ENCODE measurements at places on chromosomes 1 and 21. TPM values are rescaled to one million over a fixed set of nuclear protein-coding genes. Genes with fewer than 3 reads are reported as not detected.
A peak's percentile ranks its signal among the peaks of the same experiment; 100 is the strongest.

DNA sequence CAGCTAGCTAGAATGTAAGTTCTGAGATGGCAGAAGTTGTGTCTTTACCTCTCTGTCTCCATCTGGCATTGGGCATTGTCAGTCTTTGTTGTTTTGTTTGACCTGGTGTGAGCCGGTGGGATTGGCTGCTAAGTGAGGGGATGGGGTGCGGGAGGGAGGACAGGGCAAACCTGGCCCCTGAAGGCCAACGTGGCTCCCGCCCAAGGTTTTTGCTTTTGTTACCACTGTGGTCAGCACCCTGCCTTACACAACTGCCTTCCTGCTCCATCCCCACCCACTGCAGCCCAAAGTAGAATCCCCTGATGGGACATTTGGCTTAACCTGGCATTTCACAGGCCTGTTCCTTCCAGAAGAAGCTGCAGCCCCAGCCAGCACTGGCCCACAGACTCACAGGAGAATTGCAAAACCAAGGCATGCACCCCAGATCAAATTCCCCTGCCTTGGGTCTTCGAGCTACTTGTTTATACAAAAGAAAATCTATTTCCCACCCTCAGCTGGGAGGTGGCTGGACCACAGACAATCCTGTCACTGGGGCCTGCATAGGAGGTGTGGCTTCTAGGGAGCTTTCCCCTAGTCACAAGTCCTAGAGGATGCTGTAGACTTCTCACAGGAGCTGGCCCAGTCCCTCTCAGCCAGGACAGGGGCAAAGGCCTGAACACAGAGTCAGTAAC is 147.5 kb downstream of the TRABD2B start:
- peak; percentile 47 for DNase-seq

The NHLH1 gene
- polyA plus RNA-seq, result 0.16 TPM

The MASP2 gene
- polyA plus RNA-seq, result not detected

DNA sequence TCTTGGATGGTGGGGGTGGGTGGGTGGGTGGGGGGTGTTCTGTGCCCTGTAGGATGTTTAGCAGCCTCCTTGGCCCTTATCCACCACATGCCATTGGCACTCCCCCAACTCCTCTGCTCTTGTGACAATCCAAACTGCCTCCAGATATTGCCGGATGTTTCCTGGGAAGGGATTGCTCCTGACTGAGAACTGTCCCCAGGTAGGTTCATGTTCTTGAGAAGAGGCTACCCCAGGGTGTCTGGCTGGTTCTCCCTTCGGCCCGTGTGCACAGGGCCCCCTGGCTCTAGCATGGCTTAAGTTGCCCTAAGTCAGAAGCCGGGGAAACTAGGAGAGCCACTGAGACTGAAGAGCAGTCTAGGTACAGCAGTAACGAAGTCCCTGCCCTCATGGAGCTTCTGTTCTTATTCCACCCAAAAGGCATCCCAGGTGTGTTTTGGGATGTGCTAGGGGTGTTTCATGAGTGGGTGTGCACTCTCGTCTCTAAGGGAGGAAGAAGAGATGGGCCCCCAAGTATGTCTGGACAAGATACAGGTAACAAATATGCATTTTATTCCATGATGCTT is 19.8 kb upstream of the THRAP3 start:
- DNase-seq, result no peak

DNA sequence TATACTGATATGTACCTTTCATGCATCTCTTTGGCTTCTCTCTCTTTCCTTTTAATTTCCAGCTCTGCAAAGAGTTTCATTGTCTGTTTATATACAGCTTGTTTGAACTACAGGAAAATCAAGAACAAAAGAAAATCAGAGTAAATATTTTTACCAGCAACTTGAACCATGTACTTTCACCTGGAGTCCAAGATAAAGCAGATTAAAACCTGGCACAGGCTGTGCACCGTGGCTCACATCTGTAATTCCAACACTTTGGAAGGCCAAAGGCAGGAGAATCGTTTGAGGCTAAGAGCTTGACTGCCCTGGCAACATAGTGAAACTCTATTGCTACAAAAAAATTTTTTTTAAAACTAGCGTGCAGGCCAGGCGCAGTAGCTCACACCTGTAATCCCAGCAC is 27.6 kb downstream of the DNAJC8 start:
- DNase-seq, result no peak

The TAS1R1 gene
- polyA plus RNA-seq, result not detected

GRCh38 chr1:162856260-162856659 is 4.7 kb downstream of the CCDC190 start:
- DNase-seq, result no peak

GRCh38 chr1:53585565-53585964 is 126.4 kb downstream of the DMRTB1 start:
- no peak for DNase-seq

DNA sequence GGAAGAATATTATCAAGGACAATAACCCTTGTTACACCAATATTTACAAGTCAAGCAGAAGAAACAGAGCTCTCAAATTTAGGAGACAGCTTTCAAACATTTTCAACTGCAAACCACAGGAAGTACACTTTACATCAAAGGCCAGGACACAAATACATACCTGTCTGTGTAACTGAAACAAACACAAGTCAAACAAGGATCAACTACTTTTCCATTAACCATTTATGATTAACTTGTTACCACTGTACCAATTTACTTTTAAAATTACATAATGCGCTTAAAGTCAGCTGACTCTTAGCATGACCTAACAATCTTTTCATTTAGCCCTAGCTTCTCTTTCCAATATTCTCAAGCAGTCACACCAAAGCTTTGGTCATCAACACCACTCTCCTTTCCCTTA is 43.5 kb downstream of the TRIM33 start:
- no peak for DNase-seq

- no peak for DNase-seq
Measured at GRCh38 chr1:215273838-215274516, 191.4 kb downstream of the KCNK2 start.

The MYOC gene
- not detected for polyA plus RNA-seq

DNA sequence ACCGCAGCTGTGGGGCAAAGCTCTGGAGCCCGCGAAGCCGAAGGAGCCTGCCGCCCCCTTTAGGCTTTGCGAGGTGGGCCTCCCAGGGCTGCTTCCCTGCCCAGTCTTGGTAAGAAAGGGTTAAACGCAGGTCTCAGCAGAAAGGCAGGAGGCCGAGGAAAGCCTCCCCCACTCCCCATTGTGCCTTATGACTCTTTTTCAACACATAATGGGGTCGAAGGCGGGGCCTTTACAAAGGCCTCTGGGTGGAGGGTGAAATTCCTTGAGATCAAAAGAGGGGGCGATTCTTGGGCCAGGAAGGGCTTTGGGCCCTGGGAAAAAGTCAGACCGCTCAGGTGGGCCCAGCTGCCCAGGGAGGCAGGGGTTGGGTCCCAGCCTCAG is 880 bp downstream of the ALPL start:
- no peak for DNase-seq

The MRPL55 gene
- polyA plus RNA-seq, result 70.3 TPM

- no peak for DNase-seq
Measured at GRCh38 chr1:175463853-175464252, 271.3 kb upstream of the KIAA0040 start.

- DNase-seq, result no peak
Measured at GRCh38 chr1:188155261-188155660, 1326.5 kb downstream of the PLA2G4A start.

DNA sequence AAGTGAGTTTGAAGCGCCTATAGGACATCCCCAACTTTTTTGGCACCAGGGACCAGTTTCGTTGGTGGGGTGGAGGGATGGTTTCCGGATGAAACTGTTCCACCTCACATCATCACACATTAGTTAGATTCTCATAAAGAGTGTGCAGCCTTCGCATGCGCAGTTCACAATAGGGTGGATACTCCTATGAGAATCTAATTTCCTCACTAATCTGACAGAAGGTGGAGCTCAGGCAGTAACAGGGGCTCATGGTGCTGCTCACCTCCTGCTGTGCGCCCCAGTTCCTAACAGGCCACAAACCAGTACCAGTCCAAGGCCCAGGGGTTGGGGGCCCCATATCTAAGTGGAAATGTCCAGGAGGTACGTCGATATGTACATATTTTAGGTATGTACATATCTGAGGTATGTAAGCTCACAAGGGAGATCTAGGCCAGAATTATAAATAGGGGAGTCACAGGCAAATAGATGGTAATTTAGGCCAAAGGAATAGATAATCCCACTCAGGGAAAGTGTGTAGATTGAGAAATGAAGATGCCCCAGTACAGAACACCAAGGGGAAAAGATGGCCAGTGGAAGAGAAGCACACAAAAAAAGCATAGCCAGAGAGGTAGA is 27.5 kb upstream of the RASAL2 start:
- no peak for DNase-seq

GRCh38 chr1:76503736-76504135 is 363.5 kb upstream of the ST6GALNAC5 start:
- no peak for DNase-seq

DNA sequence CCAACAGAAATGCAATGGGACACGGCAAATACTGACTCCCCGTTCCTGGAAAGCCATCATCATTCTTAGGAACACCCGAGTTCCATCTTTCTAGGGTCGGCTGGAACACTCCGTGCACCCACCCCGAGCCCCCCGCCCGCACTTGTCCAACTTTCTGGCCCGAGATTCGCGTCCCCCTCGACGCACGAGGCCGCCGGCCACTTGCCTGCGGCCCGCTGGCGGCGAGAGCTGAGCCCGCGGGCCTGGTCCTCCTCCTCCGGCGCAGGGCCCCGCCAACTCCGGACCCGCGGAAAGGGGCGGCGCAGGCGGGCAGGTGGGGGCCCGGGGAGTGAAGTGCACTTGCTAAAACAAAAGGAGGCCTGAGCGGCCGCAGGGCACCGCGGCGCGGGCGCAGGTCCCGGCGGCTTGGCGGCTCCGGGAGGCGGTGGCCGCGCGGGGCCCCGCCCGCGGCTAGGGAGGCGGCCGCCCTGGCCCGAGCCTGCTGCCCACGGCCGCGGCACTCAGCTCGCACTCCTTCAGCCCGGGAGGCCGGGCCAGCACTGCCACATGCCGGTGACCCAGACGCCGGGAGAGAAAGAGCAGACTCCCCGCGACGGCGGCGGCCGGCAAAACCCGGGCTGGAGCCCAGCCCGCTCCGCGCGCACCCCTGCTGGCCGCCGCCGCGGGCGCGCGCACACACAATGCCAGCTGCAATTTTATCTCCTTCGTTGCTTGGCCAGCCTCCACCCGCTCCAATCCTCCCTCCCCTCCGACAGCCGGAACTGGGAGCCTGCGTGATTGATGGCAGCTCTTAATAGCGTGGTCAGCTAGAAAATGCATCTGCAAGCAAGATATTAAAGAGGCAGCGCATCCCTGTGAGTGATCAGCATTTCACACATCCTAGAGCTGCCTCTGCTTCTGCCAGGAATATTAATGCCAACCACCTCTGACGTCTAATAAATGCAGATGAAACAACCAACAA is 114.3 kb downstream of the RERE start:
- peak; percentile 96 for DNase-seq

DNA sequence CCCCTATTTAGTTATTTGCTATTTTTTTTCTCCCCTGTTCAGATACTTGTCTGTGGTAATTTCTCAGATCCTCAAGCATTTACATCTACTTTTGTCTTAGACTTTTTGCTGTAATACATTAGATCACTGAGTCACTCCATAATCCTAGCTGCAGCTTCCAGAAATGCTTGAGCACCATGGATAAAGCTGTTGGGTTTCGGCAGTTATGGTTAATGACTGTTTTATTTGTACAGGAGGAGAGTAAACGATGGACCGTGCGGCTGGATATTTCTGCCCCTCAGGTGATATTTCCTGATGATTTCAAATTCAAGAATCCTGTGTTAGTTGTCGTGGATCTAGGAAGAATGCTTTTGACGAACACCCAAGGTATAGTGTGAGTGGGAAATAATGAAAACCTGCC is 42.9 kb downstream of the VPS13D start:
- no peak for DNase-seq

GRCh38 chr1:155909894-155910293 is 1.3 kb downstream of the RIT1 start:
- DNase-seq, result no peak

- DNase-seq, result no peak
Measured at GRCh38 chr1:153349363-153350320, 1.0 kb upstream of the PGLYRP4 start.

The PRELP gene
- 0.26 TPM for polyA plus RNA-seq

GRCh38 chr1:119884711-119885110 is 11.6 kb downstream of the ADAM30 start:
- no peak for DNase-seq

The CFHR2 gene
- polyA plus RNA-seq, result not detected

- DNase-seq, result no peak
Measured at GRCh38 chr1:231774719-231775335, 148.2 kb downstream of the DISC1 start.

DNA sequence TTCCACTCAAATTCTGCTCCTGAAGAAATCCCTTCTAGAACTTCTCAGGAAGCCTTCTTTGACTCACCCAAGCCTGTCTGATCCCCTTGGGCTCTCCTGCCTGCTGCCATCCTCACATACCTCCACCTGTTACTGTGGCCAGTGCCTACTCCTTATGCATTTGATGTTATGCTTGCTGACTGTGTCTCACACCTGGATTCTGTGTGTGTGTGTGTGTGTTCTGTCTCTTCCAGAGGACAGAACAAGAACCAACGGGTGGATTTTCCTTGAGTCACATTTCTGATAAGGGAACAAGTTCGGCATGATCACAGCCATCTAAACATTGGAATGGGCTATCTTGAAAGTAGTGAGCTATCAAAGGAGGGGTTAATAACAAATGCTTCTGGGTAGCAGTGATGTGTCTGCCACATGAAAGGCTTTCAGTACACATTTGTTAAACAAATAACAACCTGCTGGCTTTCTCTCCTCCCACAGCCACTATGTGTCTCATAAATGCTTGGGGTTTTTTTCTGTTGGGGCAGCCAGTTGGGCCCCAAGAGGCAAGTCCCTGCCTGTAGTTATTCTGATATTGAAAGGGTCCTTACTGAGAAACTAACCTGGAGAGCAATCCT is 8.9 kb upstream of the GPR37L1 start:
- no peak for DNase-seq

The TSPAN2 gene
- polyA plus RNA-seq, result 0.23 TPM

- no peak for DNase-seq
Measured at GRCh38 chr1:238861342-238862066, 524.9 kb upstream of the CHRM3 start.

DNA sequence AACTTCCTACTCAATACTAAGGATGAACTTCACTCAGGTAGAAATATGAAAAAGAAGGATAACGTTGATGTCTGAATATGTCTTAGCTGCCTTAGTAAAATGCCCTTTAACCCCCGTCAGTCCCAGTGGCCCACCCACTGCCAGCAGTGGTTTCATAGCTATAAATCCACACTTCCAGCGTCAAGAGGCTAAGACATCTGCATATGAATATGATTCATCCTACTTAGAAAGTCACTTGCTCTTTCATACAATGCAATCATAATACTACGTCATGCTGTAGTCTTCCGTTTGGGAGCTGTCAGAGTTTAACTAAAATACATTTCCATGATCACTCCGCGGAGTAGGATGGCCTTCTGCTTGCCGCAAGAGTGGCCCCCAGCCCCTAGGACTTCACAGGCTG is 247.3 kb downstream of the SDCCAG8 start:
- no peak for DNase-seq

The VANGL2 gene
- polyA plus RNA-seq, result 17.5 TPM

GRCh38 chr1:35945327-35945726 is 14.4 kb downstream of the AGO3 start:
- DNase-seq, result no peak

DNA sequence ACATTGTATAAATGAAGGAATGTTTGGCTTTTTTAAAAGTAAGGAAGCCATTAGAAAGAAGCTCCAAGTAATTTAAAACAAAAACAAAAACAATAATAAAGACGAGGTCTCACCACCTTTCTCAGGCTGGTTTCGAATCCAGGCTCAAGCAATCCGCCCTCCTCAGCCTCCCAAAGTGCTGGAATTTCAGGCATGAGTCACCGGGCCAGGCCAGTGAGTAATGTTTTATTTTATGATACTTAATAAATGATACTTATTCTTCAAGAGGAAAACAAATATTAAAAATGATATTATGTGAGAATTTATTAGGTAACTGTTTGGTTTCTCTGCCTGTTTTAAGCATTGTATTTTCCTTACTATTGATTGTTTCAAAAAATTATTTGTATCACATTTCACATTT is 201.4 kb upstream of the BRINP3 start:
- DNase-seq, result no peak

Measured in SK-N-SH (cell line).